ENCODE measurements at places on chromosomes 4 and X.

GRCh38 chrX:1598876-1599790, 7.7 kb downstream of the AKAP17A start:
- no peak for DNase-seq

GRCh38 chrX:13732246-13733067, 2.0 kb downstream of the TRAPPC2 start:
- DNase-seq = no peak

GRCh38 chrX:93538575-93538974, 134.8 kb downstream of the NAP1L3 start:
- DNase-seq = no peak

DNA sequence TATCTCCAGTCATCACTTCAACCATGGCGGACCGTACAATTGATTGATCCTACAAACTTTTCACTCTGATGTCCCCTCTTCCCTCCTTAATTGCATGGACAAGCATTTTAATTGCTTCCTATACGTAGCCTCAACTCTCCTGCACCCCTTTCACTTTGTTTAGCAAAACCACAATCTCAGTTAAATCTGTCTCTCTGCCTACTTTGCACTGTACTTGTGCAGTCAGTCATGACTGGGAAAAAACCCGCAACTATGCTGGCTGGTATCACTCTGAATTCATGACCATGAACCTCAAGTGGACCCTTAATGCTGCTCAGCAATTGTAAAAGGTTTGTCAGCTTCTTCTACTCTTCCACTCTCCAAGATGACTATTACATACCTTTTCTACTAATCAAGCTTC, 51.7 kb upstream of the AFF2 start:
- no peak for DNase-seq

DNA sequence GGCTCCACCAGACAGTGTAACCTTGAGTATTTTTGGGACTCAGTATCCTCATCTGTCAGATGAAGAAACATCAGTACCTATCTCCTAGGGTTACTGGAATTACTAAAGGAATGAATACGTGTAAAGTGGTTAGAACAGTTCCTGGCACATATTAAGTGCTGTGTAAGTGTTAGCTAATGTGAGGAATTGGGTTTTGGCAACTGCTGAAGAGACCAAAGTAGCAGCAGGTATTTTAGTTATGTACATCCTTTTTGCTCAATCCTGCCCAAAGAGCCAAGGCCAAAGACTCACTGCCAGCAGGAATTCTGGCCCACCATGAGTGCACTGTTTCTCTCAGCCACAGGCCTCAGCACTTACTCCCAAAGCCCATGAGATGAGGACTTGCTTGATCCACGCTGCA, 16.7 kb upstream of the MCF2 start:
- no peak for DNase-seq

DNA sequence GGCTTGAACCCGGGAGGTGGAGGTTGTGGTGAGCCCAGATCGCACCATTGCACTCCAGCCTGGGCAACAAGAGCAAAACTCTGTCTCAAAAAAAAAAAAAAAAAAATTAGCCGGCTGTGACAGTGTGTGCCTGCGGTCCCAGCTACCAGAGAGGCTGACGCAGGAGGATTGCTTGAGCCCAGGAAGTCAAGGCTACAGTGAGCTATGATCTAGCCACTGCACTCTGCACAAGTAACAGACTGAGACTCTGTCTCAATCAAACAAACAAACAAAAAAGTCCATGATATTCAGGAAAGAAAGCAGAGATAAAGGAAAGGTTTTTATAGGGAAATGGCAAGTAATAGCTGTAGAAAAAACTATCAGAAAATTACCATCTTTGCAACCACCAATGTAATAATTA, 2.1 kb upstream of the LAGE3 start:
- DNase-seq = no peak

GRCh38 chr4:145446184-145446583, 35.5 kb upstream of the SMAD1 start:
- DNase-seq = no peak

GRCh38 chr4:99117876-99118693, 26.0 kb downstream of the ADH4 start:
- DNase-seq = no peak

DNA sequence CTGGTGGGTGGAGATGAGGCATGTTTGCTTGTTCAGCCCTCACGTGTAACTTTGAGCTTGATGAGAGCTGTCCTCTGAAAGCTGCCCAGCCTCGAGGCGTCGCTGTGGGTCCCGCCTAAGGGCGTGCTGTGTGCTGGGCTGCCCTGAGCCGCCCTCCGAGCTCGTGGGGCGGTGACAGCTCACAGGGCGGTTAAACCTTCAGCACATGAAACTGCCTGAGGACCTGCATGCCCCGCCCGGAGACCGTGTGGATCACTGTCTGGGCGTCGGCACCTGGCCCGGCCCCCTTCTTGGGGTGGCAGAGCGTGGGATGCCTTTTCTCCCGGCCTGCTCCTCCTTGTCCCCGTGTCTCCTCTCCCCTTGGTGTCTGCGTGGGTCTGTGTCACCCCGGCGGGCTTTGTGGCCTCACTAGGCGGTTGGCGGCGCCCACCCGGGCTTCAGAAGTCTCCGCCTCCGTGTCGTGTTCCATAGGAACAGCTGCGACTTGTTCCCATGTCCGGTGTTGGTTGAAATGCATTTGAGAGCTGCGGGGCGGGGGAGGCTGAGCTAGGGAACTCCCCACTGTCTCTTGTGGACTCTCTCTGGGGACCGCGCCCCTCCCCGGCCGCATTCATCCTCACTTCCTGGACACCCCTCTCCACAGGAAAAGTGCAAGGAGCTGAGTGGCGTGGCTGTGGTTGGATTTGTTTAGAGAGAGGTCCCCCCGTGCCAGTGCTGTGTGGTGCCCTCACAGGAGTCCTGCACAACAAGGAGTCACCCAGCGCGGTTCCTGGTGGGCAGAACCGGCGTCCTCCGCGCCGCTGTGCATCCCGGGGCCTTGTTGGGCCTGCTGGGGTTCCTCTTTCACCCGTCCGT, 6.8 kb downstream of the AKAP17A start:
- no peak for DNase-seq

GRCh38 chr4:110196206-110196870, 2.1 kb downstream of the ELOVL6 start:
- no peak for DNase-seq

- DNase-seq = no peak
Observed at GRCh38 chr4:24910499-24910898, 2.3 kb downstream of the CCDC149 start.
